ENCODE measurements at places on chromosomes 7 and 10. TPM values are rescaled to one million over a fixed set of nuclear protein-coding genes. Genes with fewer than 3 reads are reported as not detected.

DNA sequence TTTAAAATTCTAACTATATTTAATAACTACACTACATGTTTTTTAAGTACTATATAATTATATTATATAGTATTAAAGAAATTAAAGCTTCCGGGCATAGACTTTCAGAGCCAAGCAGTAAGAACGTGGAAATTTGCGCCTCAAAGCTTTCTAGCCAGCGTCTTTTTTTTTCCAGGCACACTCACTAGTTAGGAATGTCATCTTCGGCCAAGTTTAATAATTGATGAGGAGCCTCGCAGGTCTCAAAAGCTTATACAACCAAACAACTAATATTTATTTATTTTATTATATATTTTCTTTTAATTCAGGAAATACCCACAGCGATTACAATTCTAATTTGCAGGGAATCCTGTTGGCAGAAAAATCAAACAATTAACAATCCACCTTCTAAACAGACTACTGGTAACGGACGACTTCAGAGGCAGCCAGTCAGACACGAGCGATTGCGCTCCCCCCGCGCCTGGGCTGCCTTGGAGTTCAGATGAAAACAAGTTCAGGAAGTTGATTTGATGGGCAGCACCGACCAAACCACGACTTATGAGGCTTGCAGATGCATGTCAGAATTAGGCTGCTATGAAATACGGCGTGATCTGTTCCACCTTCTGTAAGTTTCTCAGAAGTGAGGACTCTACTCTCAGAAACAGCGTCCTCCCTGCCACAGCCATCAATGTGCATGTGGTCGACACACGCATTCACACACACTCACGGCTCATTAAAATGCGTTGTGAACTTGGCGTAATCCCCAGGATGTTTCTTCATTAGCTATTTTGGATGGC, 431.8 kb upstream of the MGMT start:
- peak; percentile 82 for DNase-seq

- DNase-seq, result no peak
Measured at GRCh38 chr7:46192271-46192670, 271.2 kb upstream of the IGFBP3 start.

RFC2 gene
- 69.5 TPM for total RNA-seq

FFAR4 gene
- total RNA-seq, result not detected

MSMB gene
- total RNA-seq, result not detected

MMD2 gene
- not detected for total RNA-seq
